Ecto neural progenitor cell (in vitro differentiated cells): ENCODE measurements at places on chromosomes 2 and 18.
A peak's percentile ranks its signal among the peaks of the same experiment; 100 is the strongest.

DNA sequence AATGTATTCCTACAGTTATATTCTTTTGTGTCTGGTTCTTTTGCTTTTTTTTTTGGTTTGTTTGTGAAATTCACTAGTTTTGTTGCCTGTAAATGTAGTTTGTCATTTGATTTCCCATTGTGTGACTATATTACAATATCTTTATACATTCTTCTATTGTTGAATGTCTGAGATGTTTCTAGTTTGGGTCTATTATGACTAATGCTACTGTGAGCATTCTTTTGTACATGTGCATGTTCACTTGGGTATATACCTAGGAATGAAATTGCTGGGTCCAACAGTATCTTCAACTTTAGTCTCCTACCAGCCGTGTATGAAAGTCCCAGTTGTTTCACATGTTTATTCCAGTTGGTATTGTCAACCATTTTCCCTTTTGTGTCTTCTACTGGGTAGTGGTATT, 112.7 kb upstream of the RBMS1 start:
- no peak for DNase-seq

- DNase-seq: no peak
Measured at GRCh38 chr18:28485918-28486317, 309.0 kb upstream of the CDH2 start.

GRCh38 chr2:235670974-235671787, 177.3 kb downstream of the AGAP1 start:
- DNase-seq: peak; percentile 66

- DNase-seq: no peak
Measured at GRCh38 chr2:37774976-37775907, 103.8 kb upstream of the CDC42EP3 start.

DNA sequence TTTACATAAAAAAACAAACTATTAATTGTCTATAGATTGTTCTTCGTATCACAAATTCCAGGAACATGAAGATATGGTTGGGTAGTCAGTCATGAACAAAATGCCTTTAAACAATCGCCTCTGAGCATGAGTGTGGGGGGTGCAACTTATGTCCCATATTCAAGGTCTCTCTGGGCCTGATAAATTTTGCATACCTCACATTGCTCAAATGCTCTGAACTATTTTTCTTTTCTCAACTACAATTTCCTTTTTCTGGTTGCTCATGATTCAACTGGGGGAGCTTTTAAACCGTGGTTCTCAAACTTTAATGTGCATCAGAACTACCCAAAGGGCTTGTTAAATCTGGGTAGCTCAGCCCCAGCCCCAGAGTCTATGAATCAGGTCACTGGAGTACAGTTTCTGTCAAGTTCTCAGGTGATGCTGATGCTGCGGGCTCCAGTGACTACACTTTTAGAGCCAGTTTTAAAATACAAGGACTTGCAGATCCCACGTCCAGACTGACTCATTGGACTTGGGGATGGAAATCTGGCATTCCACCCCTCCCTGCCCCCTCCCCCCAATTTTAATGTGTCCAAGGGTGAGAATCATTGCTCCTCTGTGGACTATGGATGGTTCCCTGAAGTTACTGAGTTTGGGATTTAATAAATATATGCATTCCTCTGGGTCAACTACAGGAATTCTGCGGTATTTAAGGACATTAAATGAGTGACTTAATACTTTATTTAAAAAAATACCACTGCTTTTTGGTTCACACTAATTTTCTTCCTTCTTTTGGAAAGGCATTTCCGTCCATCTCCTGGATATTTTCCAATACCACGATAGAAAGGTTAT, 1.5 kb upstream of the GPD2 start:
- DNase-seq: no peak

DNA sequence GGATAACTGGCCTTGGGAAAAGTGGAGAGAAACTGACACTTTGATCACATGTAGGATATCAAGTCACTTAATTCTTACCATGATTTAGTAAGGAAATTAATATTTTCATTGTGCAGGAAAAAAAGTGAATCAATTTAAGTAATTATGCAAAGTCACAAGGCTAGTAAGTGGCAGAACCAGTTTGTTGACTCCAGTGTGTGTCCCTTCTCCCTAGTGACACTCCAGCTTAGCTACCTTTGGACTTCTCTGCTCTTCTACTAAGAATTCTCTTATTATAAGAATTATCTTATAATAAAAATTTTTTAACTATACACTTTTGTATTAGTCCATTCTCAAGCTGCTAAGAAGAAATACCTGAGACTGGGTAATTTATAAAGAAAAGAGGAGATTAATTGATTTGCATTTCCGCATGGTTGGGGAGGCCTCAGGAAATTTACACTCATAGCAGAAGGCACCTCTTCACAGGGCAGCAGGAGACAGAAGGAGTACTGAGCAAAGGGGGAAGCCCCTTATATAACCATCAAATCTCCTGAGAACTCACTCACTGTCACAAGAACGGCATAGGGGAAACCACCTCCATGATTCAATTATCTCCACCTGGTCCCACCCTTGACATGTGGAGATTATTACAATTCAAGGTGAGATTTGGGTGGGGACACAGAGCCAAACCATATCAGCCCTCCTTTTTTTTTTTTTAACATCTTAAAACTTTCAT, 13.6 kb downstream of the COL4A4 start:
- no peak for DNase-seq

- DNase-seq: no peak
Measured at GRCh38 chr2:60867848-60868247, 13.5 kb upstream of the REL start.

DNA sequence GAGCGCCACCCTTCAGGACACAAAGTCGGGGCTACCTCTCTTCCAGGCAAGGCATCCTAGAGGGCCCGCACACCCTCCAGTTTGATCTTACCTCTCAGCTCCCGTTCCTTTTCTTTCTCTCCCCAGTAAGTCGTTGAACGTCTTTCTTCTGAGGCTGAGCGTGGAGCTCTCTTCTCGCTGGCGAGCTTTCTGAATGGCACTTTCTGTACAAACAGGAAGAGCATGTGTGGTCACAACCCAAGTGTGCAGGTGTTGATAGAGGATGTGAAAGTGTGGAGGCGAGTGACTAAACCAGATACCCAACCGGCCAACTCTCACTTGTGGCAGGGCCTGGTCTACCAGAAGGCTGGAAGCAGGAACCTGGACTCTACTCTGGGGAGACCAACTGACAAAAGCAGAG, at the start of gene AFF3:
TSS of gene AFF3 (minus strand) at position 198 of the 400 bp plus-strand sequence. CDS start 38,136 bp downstream, outside the sequence.
- no peak for DNase-seq
